Kasumi-1 (cell line): ENCODE measurements at places on chromosomes 2 and 18.

DNA sequence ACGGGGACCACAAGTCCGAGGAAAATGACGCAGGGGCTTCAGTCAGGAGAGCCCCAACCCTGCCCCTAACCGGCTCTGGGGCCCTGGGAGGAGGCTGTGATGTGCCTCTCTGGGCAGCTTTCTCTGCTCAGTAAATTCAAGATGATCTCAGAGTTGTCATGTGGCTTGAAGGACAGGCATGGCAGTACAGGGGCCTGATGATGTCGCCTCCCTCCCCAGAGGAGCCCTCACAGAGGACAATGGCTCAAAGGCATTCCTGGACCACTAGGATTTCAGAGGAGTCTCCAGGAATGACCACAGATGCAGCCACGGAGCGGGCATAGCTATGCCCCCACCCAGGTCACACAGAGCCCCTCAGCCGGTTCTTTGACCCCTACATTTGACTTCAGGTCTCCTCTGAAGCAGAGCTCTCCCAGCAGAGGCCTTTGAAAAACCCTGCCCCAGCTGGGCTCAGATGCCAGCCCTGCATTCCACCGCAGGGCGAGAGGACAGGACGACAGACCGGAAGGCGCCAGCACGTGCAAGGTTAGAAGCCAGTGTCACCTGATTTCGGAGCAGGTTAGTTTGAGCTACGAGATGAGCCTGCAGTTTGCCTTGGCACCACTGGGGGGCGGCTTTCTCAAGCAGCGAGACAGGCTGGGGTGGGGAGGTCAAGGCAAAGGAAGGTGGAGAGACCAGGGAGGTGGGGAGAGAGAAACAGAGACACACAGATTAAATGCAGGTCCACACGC is 39.2 kb downstream of the BIN1 start:
- DNase-seq = peak; percentile 63

DNA sequence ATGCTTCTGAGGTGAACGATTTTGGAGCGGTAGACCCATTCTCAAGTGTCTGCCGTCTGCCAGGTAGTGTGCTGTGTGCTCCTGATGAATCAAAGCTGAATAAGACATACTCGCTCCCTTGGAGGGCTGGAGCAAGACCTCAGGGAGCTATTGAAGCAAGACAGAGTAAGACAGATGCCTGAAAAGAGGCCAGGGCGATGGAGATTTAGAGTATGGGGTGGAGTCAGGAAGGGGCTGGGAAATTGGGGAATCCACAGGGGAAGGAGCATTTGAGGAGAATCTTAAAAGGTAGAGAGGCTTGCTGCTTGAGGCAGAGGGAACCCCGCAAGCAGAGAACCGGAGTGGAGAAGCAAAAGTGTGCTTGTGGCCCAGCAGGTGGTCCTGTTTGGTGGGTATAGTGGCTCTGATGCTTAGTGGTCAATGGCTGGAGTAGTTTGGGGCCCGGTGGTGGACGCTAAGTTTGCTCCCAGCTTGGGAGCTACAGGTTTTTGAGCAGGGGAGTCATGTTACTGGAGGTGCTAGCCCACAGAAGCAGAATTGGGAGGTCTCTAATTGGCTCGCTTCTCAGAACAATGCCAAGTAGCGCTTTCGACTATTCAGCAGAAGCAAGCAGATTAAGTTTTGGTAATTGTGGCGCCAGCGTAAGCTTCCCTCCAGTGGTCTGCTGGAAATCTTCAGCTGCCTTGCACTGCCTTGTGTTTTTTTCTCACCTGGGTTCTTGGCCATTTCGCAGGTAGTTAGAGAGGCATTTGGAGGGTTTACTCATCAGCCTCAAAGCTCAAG is 2.0 kb downstream of the CNNM4 start:
- no peak for DNase-seq

- no peak for DNase-seq
Observed at GRCh38 chr2:50786345-50786744, 245.6 kb downstream of the NRXN1 start.

- DNase-seq = no peak
Observed at GRCh38 chr2:16129716-16130540, 189.6 kb downstream of the MYCN start.

DNA sequence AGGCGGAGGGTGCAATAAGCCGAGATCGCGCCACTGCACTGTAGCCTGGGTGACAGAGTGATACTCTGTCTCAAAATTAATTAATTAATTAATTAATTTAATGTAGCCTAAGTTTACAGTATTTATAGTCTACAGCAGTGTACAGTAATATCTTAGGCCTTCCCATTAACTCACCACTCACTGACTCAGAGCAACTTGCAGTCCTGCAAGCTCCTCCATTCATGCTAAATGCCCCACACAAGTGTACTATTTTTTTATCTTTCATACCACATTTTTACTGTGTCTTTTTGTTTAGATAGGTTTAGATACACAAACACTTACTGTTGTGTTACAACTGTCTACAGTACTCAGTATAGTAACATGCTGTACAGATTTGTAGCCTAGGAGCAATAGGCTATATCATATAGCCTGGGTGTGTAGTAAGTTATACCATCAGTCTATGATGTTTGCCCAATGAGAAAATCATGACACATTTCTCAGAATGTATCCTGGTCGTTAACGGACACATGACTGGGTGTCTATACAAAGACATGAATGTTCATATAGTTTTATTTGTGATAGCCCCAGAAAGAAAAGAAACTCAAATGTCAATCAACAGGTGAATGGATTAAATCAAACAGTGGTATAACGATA is 15.8 kb upstream of the RNU2-63P start:
- no peak for DNase-seq

DNA sequence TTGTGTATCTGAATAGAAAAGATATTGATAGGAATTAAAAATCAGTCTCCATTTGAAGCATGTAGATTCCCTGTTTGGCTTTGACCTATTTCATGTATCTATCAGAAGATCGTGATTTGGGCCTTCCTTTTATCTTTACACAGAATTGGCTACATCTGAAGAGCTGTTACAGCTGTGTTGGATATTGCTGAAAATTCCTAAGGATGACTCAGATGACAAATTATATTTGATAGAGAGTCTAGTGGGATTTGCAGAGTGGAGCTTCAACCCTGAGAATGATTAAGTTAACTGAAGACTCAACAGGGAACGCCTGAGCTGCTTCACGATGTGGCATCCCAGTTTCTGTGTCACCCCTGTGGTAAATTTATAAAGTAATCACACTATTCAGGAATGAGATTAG is 4.9 kb upstream of the COL3A1 start:
- DNase-seq = no peak

DNA sequence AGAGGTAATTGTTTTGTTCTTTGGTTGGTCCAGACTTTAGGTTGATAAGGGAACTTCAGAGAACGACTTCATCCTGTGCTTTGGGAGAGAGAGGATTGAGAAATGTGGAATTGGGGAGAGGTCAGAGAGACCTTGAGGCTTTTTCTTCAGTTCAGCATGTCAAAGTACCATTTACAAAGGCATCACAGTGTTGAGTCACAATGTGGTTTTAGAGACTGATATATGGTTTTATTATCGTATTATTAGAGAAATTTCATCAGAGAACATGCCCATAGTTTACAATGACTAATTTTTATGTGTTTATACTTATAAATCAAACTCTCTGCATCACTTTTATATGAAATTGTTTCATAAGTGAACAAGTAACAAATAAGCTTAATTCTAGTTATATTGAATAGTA is 626.6 kb downstream of the DSC3 start:
- DNase-seq = no peak

- no peak for DNase-seq
Observed at GRCh38 chr2:109054865-109055264, 65.8 kb upstream of the EDAR start.

DNA sequence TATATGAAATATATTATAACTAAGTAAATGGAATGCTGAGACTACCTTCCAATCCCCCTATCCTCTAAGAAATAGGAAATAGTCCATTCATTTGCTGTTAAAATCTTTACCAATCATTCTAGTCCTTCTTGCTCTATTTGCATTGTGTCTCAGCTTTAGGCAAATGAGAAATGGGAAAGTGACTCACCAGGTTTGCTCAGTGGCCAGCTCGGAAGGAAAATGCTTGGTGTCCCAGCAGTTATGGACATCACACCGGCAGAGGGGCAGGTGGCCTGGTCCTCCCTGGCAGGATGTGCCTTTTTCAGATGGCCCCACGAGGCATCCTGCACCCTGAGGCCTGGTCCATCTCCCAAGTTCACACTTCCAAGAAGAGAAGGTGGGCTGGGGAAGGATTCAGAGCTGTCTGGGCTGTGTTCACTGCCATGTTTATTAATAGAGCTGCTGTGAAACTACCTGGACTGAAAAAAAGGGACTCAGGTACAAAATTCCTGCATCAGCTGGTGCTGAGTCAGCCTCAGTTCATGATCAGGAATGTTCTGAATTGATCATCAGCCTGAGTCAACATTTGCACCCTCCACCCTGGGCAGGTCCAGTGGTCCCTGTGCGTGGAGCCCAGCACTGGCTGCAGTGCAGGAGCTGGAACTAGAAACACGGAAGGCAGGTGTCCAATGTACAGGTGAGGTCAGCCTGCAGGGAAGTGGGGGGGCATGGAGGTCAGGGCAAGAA is 60.1 kb upstream of the ARL4C start:
- DNase-seq = no peak

DNA sequence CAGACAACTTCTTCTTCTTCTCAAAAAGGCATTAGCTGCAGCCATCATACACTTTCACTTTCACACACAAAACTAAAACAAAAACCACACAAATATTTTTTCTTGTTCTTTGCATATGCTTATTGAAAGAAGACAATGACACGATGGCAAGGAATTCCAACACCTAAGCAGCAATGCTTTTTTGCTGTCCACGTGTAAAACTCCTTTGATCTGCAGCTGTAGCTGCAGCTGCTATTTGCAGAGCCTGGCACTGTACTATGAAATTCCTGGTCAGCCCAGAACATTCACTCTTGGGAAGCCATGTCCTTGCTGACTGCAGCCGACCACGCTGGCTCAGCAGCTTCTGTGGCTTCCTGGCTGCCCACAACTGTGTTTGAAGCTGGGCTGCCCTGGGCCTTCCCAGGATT is 316.2 kb downstream of the CDH2 start:
- DNase-seq = no peak

- no peak for DNase-seq
Observed at GRCh38 chr18:49697757-49698524, 115.4 kb downstream of the ACAA2 start.

DNA sequence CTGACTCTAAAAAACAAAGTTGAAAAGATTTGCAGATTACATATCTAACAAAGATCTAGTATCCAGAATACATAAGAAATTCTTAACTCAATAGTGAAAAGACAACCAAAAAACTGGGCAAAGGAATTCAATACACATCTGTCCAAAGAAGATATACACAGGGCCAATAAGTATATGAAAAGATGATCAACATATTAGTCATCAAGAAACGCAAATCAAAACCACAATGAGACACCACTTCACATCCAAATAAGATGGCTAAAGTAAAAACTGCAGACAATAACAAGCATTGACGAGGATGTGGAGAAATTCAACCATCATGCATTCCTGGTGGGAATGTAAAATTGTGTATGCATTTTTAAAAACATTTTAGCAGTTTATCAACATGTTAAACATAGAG is 256.0 kb downstream of the EIPR1 start:
- no peak for DNase-seq

DNA sequence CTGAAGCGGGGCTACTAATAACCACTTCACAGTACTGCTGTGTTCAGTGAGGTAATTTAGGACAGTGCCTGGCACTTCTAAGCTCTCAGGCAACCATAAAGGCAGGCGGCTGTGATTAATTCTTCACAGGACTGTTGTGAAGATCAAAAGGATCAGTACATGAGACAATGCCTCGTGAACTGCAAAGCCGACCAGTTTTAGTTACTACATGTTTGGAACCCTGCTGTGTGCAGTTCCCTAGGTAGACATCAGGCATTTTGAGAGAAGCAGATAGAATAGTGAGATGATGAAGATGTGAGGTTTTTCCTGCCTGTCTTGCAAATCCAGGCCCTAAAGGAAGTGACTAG is 19.1 kb downstream of the EFHD1 start:
- DNase-seq = no peak

DNA sequence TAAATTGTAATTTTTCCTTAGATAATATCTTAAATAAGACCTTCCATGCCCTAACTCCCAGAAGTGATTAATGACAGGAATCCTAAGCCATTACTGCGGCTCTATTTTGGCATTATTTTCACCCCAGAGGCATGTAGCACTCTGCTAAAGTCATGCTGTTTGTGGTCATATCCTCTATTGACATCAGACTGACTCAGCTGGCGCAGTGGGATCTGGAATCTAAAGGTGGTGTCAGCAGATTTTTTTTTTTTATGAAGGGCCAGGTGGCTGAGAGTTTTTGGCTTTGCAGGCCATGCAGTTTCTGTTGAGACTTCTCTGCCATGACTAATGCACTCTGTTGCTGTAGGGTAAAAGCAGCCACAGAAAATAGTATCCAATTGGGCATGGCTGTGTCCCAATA is 64.1 kb upstream of the ACVR1C start:
- DNase-seq = no peak

DNA sequence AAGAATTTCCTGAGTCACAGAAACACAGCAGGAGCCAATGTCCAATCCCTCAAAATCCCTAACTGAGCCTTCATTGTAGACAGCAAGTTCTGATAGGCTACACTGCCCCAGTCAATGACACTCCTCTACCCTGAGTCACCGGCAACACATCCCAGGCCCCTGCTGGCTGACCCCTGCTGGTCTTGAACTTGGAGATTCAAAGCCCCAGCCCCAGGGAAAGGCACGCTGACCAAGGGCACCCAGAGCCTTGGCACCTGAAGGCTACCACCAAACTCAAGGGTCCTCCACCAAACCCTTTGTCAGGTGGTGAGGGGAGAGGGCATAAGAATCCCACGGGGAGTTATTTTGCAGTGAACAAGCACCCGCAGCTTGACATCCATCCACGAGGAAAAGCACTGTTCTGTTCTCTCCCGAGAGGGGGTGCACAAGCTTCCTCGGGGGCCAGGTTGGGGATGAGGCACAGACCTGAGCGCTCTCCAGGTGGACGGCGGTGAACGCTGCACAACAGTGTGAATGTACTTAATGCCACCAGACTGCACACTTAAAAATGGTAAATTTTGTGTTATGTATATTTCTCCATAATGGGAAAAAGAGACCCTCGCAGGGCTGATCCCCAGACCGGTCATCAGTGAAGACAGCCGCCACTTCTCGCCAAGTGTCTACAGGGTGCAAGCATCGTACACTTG is 46.9 kb downstream of the TFCP2L1 start:
- DNase-seq = no peak

GRCh38 chr2:211434773-211435172 is 878.4 kb downstream of the CPS1 start:
- DNase-seq = no peak

- DNase-seq = peak; percentile 60
Observed at GRCh38 chr2:148046802-148047201, 25.9 kb downstream of the MBD5 start.

DNA sequence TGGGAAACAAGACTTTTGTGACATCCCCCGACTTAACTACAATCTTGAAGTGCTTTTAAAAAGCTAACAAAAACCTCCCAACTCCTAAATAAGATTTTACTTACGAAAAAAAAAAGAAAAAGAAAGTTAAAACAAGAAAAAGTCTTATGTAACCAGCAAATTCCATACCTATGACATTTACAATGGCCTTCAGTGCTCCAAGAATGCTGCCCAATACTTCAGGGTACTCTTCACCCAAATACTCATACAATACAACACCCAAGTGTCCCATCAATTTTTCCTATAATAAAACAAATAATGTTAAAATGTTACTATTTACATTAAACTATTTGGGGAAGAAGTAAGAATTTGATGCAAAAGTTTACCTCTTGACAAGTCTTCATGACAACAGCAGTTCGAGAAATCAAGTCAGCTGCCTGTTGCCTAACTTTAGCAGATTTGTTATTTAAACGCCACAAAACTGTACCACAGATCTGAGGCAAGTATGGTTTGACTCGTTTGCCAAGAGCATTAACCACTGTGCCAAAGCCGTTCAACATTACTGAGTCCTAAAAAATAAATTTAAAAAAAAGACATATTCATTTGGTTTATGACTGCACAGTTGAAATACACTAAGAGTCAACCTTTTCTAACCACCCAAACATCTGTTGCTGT is 34.8 kb downstream of the SF3B1 start:
- no peak for DNase-seq
